ENCODE measurements at places on chromosomes 1 and 21.

DNA sequence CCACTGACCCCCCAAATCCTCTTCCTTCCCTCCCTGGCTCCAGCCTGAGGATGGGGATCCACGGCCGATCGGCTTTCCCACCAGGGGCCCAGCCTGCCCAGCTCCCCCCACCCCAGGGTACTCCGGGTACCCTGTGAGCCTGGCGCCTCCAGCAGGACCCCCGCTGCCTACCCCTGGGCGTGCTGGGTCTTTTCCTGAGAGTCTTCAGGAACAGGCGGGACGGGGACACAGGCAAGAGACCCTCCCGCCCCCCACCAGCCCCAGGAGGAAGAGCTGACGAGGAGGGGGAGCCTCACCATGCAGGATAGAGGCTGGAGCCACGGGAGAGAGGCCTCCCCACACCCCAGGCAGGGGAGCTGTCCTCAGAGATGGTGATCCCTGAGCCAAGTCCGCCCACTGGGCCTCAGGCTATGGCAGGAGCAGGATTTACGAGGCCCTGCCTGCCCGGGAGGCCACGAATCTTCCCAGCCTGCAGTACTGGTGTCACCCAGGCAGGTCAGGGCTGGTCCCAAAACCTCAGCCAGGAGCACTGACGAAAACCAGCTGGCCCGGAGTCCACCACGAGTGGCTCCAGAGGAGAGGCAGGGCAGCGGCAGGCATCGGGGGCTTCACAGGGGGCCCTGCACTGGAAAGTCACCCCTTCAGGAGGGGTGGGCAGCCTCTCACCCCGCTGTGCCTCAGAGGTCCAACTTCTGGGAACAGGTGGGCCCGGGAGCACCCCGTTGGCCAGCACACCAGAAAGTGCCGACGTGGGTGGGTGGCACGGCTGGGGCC lies 58.0 kb downstream of the MEGF6 start:
- DNase-seq = no peak

- no peak for DNase-seq
These were observed 670.7 kb upstream of the CXADR start for GRCh38 chr21:16841975-16842695.

- DNase-seq = no peak
These were observed 286.6 kb upstream of the ZP4 start for GRCh38 chr1:238177351-238177750.

DNA sequence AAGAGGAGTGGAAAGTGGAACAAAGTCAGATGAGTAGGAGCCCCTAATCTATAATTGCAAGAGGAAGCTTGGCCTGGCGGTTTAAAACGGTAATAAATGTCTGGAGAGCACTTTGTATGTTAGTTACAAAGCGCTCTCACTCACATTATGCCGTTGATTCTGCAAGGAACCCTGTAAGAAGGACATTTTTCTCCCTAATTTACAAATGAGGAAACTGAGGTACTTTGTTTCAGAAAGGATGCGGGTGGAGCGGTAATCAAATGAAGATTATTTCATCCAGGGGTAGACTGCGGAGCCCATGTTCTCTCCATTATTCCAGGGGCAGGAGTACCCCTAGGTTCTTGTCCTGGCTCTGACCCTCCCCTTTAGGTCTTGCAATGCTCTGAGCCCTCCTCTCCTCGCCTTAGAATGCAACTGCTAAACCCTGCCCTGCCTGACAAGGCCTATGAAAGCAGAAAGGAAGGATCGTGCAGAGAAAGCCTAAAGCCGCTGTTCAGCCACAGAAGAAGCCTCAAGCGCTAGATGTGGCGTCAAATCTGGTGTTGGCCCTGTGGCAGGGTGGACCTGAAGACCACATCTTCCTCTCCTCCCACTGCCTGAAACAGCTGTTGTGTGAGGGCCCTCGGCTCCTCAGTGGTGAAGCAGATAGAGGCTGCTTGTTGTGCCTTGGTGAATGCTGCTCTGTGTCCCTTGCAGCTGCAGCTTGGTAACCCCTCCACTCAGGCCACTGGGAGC lies 588 bp upstream of the PACC1 start:
- peak; percentile 72 for DNase-seq

All from hematopoietic multipotent progenitor cell treated with erythropoietin and hydrocortisone succinate and interleukin-3 and kit ligand, for 6 days (in vitro differentiated cells).